ENCODE measurements at places on chromosomes 4 and X.
A peak's percentile ranks its signal among the peaks of the same experiment; 100 is the strongest.

DNA sequence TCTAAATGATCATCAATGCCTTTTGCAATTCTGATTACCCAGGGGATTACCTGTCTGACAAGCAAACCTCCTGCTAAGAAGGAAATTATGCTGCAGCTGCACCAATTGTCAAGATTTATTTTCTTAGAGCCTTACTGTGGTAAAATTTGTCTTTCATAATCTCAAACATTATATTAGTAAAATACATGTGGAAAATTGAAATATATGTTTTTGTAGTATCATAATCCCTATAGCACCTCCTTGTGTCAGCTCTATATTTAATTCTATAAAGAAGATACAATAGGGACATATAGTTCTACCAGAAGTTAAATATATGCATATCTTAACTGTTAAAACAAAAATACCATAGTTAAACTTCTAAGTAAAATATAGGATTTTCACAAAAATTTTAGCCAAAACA is 655.6 kb upstream of the PCDH10 start:
- DNase-seq: no peak

DNA sequence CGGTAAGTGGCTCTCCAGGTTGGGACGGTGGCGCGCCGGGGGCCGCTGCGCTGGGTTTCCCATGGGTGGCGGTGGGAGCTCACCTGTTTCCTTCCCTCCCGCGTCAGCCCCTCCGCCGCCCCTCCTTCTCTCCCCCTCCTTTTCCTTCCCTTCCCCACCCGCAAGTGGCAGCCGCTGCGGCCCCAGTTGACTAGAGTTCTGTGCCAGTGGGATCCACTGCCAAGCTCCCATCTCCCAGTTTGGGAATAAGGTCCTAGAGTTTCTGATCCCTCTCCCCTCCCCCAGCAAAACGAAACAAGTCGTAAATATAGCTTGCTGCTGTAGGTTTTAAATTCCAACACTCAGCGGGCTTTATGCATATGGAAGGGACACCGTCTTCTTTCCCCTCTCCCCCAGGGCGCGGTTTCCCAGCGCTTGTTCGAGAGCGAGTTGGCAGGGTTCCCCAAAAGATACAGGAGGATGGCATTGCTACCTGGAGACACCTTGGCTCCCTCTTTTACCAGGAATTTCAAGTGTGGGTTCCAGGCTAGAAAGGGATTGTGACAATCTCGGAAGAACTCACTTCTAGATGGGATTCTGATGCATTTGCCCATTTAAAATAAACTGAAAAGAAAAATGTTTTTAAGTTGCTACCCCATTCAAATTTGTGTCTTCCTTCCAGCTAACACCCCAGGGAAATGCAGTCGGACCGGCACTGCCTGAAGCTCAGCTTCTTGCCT is 1.2 kb downstream of the TLL1 start:
- DNase-seq: no peak

- no peak for DNase-seq
Measured at GRCh38 chrX:25017667-25018247, 2.0 kb upstream of the ARX start.

DNA sequence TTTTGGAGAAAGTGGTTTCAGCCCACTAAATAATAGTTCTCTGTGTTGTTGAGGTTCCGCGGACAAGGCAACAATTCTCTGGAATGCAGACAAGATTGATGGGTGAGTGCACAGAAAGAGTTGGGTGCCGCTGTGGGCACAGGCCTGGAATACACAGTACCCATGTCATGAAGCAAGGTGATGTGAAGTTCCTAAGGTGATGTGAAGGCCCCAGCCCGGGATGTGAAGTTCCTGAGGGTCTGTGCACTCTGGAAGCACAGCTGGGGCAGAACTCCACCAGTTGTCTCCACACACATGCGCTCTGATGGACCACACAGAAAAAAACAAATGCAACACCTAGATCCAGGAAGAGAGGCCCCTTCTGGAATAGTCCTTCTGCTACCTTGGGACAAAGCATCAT is 86.6 kb upstream of the BMPR1B start:
- DNase-seq: no peak

DNA sequence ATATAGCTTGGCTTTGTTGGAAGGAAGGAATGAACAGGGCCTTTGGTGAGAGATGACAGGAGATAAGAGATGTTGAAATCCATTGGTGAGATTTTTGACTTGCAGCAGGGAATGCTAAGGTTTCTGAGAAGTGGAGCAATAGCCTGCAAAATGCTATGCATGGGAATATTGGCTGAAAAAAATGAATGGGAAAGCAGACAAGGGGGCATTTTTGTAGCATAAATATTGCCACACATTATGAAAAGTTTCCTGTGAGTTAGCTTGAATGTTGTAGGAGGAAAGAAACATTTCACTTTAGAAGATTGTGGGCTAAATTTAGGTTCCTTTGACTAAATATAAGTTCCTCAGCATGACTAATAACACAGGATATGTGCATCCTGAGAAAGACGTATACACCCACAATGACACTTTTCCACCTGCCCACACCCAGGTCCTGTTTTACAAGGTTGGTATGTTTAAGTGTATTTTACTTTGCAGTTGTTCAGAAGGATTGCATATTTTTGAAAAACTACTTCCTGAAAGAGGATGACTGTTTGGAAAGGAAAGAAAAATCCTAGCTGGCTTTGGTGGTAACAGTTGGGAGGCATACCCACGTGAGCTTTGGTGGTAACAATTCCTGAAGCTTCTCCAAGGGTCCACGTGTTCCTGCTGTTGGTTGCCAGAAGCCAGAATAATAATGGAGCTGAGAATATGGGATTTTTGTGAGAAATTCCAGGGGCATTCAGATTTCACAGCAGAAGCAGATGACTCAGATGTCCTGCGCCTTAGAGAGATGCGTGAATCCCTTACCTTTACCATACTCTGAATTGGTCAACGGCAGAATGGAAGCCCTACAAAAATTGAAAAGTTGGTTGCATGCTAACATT is 28.5 kb downstream of the PHEX start:
- no peak for DNase-seq

GRCh38 chr4:167084321-167084720 is 150.0 kb downstream of the SPOCK3 start:
- DNase-seq: no peak

GRCh38 chrX:1334854-1335253 is 1.7 kb upstream of the IL3RA start:
- no peak for DNase-seq

GRCh38 chr4:82293304-82293703 is 80.5 kb downstream of the HNRNPD start:
- DNase-seq: no peak

DNA sequence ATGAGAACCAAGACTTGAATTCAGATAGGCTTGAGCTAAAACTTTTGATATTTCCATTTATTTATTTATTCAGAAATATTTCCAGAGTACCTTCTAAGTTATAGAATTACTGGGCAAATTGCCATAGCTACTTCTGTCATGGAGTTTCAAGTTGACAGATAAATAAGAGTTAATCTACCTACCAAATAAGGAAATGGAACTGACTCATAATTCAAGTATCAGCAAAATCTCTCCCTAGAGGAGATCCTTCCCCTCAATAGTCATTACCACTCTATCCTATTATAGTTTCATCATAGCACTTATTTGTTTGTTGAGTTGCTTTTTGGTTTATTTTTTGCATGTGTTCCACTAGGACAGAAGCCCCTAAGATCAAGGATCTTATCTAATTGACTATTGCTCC is 48.8 kb upstream of the CCSER1 start:
- no peak for DNase-seq

GRCh38 chr4:128221586-128221985 is 66.0 kb downstream of the PGRMC2 start:
- no peak for DNase-seq

DNA sequence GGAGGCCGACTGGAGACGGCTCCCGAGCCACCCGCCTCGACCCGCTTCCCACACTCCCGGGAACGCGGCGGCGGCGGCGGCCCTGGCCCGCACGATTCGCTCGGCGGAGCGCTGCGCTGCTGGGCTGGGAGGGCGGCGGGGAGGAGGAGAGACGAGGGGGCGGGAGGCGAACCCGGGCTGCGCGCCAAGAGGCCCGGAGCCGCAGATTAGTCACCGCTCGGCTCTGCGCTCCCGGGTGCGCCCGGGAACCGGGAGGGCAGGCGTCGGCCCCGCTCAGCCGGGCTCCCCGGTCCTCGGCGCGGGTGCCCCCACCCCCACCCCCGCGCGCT is 11.2 kb upstream of the BCOR start:
- DNase-seq: peak; percentile 68

- DNase-seq: no peak
Measured at GRCh38 chr4:172489861-172490260, 676.7 kb downstream of the GALNTL6 start.

- DNase-seq: no peak
Measured at GRCh38 chr4:77734928-77735327, 84.2 kb downstream of the CNOT6L start.

DNA sequence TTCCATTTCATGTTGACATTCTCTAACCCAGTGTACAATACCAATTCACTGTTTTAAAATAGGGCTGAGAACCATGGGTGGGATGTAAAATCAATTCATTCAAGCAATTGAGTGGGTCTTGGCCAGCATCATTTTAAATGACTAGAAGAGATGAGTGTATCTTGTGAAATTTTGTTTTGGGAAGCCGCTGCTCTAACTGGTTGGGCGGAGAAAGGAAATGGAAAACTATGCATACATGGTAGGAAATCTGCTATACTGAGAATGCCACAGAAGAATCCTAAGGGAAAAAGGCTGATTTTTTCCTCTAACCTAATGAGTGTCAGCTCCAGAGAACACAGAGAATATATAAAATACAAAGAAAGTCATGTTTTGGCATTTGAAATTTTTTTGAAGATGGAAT is 54.8 kb upstream of the DCLK2 start:
- no peak for DNase-seq

- no peak for DNase-seq
Measured at GRCh38 chr4:99664716-99665115, 7.1 kb upstream of the C4orf54 start.

- DNase-seq: peak; percentile 83
Measured at GRCh38 chr4:81722290-81722851, 250.7 kb upstream of the RASGEF1B start.

DNA sequence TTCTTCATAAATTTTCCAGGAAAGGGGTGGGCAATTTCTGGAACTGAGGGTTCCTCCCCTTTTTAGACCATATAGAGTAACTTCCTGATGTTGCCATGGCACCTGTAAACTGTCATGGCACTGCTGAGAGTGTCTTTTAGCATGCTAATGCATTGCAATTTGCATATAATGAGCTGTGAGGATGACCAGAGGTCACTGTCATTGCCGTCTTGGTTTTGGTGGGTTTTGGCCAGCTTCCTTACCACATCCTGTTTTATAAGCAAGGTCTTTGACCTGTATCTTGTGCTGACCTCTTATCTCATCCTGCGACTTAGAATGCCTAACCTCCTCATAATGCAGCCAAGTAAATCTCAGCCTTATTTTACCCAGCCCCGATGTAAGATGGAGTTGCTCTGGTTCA is 577.8 kb downstream of the NLGN4X start:
- no peak for DNase-seq

- no peak for DNase-seq
Measured at GRCh38 chr4:55466001-55466400, 70.2 kb downstream of the TMEM165 start.

GRCh38 chr4:168999809-169000208 is 10.2 kb downstream of the CBR4 start:
- DNase-seq: no peak

GRCh38 chr4:180913750-180914149 is 1329.5 kb upstream of the TENM3 start:
- DNase-seq: no peak

GRCh38 chr4:73589261-73589847 is 30.9 kb downstream of the RASSF6 start:
- DNase-seq: no peak

DNA sequence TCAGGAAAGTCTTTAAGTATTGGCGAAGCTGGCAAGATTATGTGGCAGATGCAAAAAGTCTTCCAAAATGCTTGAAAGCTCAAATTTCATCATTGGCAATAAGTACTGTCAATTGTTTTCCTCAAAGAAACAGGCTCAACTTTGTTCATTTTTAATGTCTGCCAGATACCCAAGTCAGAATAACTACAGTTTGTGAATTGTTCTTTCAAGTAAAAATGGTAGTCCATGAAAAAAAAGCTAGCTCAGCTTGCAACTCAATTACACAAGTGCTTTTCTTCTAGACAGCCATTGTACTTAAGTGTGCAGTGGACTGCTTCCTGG is 70.5 kb downstream of the AFF1 start:
- no peak for DNase-seq

DNA sequence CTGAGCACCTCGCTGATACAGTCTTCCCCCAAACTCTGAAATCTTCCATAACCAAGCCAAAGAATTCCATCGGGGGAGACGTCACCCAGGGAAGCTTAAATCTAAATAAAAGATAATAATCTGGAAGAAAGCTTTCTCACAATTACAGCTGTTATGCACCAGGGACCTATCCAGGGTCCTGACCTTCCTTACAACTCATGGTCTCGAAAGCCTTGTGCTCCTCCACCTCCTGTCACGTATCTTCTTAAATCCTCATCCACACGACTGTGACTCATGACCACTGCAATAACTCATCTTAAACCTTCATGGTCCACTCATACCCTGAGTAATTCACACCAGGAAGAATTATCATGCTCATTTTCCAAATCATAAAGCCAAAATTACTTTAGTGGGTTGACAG is 166.8 kb upstream of the FRG1 start:
- no peak for DNase-seq

DNA sequence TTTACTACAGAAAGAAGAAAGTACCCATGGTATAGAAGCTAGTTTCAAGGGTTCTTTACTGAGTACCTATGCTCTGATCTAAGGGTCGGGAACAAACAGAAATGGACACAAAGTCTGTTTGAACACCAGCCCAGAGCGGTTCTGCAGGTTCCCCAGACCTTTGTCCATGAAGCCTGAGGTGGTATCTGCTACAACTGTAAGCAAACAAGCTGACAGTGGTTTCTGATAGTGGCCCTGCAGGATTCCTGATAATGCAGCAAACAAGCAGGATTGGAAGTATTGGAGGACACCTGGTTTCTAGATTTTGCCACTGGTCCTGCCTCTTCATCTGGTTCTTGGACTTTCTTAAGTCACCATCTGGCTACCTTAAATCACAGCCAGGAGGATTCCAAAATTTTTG is 23.7 kb downstream of the SMPX start:
- DNase-seq: no peak

Data from NCI-H2171 (cell line).